Lung microvascular endothelial cell (primary cell): ENCODE measurements at places on chromosomes 1 and 21.

DNA sequence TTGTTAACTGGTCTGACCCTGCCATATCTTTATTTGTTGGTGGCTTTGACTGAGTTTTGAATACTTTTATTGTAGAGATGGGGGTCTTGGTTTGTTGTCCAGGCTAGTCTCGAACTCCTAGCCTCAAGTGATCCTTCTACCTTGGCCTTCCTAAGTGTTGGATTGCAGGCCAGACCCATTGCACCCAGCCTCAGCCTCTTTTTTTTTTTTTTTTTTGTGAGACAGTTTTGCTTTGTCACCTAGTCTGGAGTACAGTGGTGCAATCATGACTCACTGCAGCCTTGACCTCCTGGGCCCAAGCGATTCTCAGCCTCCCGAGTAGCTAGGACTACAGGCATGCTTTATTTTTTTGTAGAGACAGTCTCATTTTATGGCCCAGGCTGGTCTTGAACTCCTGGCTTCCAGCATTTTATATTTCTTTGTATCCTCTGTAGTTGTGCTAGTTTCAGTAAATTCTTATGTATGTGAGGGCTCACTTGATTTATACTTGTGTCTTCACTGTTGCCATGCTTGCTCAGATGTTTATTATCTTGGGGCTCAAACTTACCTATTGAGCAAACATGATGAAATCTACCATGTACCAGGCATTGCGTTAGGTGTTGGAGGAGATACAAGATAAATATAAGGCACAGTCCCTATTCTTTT, 24.1 kb downstream of the THRAP3 start:
- peak; percentile 89 for DNase-seq

DNA sequence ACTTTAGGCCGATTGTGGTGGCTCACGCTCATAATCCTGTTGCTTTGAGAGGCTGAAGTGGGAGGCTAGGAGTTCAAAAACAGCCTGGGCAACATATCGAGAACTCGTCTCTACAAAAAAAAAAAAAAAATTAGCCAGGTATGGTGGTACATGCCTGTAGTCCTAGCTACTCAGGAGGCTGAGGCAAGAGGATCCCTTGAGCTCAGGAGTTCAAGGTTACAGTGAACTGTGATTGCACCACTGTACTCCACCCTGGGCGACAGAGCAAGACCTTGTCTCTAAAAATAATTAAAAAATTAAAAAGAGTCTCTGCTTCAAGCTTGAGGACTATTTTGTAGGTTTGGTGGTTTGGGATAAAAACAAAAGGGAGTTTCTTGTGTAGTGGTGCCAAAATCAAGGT, 21.2 kb downstream of the KDM1A start:
- DNase-seq: no peak

DNA sequence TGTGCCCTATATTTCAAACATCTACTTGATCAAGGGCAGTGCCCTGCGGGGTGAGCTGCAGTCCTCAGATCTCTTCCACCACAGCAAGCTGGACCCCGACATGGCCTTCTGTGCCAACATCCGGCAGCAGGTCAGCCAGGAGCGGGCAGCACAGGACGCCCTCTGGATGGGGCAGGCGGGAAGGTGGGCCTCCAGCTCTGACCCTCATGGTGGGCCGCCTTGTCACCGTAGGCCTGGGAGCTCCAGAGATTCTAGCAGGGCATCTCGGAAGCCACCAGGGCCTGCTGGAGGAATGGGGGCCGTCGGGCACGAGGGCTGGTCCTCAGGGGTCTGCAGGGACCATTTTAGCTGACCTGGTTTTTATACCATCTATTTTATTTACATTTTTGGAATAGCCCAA, 15.6 kb upstream of the MFN2 start:
- DNase-seq: no peak

DNA sequence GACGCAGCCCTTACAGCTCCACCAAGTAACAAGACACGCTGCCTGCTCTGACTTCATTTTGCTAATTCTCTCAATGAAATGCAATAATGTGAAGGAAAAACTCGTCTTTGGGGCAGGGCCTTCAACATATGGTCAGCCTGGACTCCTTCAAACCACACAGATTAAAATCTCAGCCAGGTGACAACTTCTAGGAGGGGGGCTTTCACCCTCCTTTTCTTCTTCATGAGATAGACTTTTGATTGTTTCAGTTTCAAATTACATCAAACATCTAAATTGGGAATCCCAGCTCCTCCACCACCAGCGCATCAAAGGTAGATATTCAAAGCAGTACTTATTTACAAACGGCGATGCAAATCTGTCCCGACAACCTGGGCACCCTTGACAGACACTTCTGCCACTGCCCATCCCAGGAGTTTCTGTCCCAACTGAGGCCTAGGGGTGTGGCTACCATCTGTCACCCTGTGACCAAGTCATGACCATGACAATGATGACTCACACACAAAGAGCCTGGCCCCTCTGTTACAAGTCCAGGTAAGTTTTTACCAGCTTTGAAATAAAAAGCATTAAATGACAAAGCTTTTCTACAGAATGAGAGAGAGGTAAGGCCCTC, 29.7 kb downstream of the SSBP3 start:
- DNase-seq: no peak

- DNase-seq: no peak
Measured at GRCh38 chr1:81230983-81231728, 569.6 kb upstream of the ADGRL2 start.

DNA sequence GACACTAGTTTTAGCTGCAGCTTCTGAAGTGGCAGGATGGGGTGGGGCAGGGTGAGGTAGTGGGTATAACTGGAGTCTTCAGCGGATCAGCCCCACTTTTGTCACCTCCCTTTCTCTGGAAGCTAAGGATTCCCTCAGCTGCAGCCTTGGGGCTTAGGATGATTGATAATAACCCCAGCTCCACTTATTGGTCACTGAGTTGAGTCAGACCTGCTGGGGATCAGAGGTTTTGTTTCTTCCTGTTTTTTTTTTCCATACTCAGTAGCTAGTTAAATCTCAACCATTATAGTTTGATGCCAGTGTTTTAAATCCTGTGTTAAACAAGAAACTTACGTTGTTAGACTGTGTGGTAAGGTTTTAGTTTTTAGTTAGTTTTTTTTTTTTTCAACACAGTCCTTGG, 57.2 kb downstream of the LAMC1 start:
- peak; percentile 70 for DNase-seq

DNA sequence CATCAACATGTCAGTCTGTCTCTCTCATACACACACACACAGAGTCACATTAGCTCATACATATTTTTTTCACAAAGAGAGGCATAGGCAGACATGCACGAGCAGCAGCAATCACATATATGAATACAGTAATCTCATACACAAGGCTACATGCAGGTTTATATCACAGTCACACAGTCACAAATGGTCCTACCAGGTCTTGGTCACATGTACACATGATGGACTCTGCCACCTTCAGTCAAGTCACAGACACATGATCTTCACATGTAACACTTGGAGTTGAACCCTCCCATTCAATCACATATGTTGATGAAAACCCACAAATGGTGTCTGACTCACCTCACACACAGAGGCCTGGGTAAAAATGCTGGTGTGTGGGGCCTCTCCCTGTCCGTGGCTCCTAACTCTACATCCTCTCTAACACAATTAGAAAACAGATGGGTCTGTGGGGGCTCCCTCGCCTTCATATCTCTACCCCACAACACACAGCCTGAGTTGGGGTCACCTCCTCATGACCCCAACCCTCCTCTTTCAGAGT, 27.9 kb downstream of the RIMS3 start:
- DNase-seq: no peak

DNA sequence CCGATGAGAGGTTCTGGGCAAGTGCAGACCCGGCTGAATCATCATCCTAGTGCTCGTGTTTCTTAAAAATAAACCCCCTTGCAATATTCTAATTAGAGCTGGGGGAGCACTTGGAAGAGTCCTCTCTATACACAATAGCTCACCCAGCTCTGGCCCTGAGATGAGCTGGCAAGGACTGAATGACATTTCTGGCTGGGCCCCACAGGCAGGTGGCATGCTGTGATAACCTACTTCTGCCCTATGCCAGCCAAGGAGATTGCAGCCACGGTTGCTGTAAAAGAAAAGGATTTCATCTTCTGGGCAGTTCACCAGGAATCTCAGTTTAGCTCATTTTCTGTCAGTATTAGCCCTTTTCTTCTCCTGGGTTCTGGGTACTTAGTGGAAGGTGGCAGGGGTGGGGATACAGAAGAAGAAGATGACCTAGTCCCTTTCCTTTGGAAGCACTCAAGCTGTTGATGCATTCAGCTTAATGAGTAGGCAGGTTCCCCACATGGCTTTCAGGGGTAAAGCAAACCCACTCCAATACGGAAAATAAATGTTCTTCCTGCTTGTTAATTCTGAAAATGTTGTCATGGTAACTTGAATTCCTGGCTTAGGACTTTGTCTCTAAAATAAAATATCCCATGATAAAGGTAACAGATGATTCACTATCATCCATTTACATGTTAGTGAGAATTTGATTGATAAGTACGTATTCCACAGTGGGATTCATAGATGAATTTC, 32.2 kb downstream of the VASH2 start:
- DNase-seq: no peak

GRCh38 chr1:181131255-181131941, 42.9 kb downstream of the IER5 start:
- no peak for DNase-seq

DNA sequence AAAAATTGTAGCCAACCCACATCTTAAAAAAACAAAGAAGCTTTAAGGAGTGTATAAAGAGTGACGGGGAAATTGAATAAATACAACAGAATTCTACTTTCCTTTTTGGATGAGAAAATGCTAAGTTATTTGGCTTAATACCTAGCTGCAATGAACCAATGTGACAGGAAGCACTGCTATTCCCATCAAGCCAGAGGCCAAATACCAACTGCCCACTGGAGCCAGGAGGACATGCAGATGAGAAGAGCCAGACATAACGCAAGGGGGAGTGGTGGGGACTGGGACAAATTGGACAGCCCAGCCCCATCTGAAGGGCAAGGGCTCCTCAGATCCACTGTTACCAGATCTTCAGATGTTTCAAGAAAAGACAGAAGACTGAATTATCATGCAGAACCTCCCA, 25.7 kb downstream of the DNAJC11 start:
- peak; percentile 36 for DNase-seq

GRCh38 chr21:43299441-43300277, 127.3 kb downstream of the SIK1 start:
- DNase-seq: peak; percentile 53

- DNase-seq: no peak
Measured at GRCh38 chr1:61496501-61496900, 228.4 kb downstream of the TM2D1 start.

GRCh38 chr1:89563957-89564604, 39.5 kb downstream of the LRRC8B start:
- DNase-seq: no peak

DNA sequence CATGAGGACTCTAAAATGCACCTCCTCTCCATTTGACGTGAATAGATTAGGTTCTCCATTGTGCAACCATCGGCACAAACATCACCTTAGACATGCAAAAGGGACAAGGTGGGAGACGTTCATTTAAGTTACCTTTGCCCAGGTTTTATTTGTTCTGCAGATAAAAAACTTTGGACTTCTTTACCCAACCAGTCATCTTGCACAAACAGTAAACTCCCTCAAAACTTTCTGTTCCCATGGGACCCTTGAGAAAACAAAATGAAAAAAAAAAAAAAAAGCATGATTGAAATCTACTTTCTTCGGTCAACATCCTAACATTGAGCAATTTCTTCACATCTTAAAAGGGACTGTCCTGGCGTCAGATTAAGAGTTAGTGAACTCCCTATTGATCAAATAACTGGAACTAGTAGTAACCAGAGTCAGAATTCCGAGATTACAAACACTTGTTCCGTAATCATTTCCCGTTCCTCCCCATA, 31.4 kb upstream of the PROX1 start:
- DNase-seq: no peak

GRCh38 chr1:68132426-68133130, 82.2 kb upstream of the DIRAS3 start:
- DNase-seq: no peak

DNA sequence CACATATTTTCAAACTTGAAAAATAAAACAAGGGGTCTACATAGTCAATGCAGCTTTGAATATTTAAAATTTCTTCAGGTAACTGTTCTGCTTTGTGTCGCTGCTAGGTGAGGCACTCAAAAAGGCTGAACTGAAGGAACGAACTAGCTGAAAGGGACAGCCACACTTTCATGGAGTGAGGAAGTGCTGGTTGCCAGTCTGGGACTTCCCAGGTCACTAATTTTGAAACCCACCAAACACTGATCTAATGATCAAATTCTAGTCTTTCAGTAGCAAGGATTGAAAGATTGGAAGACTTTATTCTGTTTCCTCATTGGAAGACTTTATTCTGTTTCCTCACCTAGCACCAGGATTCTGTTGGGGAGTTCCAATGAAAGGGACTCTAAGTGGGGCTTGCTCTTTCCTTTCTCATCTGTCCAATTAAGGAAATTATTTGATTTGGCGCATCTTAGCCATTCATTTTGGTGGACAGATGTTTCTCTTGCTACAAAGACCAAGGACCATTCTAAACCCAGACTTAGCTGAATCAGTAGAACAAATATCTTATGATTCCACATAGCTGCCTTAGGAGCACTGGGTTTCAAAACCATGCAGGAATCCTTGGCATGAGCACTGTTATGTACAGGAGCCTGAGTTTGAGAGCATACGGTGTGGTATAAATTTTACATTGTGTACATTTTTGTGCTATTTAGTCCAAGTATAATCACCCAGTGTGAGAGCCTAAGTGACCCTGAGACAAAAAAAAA, 10.9 kb upstream of the ARID1A start:
- no peak for DNase-seq

DNA sequence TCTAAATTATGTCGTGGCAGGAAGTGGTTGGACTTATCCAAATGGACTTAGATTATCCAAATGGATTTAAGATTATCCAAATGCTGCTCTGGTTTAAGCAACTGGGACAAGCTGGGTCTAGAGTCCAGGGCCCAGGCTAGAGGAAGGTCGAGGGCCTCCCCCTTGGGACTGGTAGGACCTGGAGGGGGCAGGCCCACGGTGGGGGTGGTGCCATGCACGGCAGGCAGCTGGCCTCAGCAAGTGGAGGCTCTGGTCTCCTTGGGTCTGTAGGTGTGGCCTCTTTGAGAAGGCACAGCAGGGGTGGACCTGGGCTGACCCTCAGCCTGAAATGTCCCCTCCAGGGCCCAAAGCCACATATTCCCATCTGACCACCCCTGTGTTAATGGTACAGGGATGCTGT, 29.8 kb downstream of the PADI6 start:
- no peak for DNase-seq

- DNase-seq: no peak
Measured at GRCh38 chr1:169117014-169117413, 10.5 kb downstream of the ATP1B1 start.

GRCh38 chr21:34517491-34518245, 5.7 kb upstream of the KCNE1 start:
- DNase-seq: peak; percentile 23

DNA sequence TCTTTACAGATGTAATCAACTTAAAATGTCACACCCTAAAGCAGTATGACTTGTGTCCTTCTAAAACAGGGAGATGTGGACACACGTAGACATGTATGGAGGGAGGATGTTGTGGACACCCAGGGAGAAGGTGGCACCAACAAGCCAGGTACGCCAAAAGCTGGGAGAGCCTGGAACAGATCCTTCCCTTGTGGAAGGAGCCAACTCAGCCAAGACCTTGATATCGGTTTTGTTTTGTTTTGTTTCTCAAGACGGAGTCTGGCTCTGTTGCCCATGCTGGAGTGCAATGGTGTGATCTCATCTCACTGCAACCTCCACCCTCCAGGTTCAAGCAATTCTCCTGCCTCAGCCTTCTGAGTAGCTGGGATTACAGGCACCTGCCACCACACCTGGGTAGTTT, 45.6 kb downstream of the CHAF1B start:
- DNase-seq: peak; percentile 62
